ENCODE measurements at places on chromosomes 3 and 15.

DNA sequence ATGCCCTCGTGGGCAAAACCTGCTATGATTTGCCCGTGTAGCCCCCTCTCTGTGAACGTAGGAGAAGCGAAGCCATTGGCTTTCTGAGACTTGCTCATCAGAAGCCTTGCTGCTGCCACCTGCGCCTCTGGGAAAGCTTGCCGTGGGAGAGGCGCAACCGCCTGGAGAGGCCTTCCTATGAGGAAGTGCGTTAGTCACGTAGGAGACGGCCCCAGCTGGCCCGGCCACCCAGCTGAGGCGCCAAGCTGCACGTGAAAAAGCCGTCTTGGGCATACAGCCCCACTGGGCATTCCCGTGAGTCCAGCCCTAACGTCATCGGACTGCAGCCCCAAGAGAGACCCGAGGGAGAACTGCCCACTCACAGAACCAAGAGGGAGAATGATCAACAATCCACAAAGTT, 49.1 kb upstream of the TJP1 start:
- DNase-seq: no peak

GRCh38 chr3:170689893-170690660, 104.2 kb upstream of the SLC7A14 start:
- DNase-seq: no peak

DNA sequence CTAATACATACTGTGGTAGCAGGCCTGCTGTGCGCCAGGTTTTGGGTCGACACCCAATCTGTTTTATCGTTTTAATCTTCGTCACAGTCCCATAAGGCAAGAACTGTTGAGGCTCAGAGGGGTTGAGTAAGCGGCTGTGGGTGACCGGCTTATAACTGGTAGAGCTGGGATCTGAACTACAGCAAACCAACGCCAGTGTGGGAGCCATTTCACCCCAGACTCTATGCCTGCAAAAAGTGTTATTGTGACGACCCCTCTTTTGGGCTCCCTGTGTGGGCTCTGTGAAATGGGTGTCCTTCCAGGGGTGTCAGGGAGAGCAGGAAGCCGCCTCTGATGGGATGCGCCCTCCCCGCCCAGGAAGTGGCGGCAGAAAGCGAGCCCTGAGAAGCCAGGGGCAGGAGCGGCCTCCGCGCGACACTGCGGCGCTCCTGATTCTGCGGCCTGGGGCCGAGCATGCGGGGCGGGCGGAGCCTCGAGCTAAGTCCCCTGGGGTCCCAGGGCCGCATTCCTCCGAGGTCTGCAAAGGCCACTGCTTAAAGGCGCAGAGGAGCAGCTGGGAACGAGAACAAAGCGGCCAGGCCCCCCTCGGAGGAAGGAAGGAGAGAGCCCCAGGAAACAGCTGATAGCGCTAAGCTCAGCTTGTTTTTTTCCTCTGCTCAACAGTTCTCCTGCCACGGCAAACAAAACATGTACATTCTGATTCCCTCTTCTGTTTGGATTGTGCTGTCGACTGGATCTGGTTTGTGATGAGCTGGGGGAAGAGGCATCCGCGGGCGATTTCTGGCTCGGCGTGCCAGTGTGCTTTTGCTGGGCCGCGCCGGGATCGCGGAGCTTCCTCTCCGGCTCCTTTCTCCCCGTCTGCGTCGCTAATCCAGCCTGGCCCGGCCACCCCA, 33.9 kb downstream of the GRK7 start:
- no peak for DNase-seq

DNA sequence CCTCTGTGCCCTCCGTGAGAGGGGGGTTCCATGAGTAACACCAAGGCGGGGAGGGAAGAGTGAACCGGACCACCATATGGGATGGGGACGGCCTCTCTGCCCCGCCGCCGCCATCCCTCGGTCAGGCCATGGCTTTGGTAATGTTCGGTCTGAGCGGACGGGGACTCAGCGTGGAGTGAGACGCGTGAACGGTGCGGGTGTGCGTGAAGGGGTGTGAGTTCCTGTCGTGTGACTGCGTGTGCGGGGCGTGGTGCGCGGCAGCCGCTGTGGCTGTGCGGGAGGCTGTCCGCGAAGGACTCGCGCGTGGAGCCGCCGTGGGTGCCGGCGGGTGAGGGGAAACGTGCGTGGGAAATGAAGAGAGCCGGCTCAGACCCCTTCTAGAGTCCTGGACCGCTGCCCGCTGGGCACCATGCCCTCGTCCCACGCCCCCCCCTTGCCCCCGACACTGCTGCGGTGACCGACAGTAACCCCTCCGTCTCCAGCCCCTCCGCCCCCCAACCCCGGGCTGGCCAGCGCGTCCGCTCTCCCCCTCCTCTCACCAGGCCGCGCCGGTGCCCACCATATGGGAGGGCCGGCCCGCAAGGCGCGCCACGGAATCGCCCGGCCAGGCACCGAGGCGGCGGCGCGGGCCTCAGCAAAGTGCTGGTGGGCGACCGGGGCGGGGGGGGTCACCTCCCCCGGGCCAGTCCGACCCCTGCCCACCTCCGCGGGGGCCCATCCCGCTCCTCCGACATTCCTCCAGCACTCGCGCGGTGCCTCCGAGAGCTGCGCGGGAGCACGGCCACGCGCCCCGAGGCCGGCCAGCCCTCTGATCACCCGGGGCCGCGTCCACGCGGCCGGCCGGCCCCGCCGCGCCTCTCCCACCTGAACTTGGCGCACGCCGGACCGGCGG, 589 bp downstream of the KLF15 start:
- DNase-seq: no peak

- DNase-seq: no peak
Measured at GRCh38 chr3:154952553-154952952, 127.6 kb upstream of the MME start.

GRCh38 chr3:197003461-197004385, 25.9 kb downstream of the MELTF start:
- DNase-seq: no peak

Measured in esophagus muscularis mucosa (tissue), 4 donors.